SHP77 treated with DMSO at 0.1 percent for 48 hours (cell line): ENCODE measurements at places on chromosomes 16 and 17.

DNA sequence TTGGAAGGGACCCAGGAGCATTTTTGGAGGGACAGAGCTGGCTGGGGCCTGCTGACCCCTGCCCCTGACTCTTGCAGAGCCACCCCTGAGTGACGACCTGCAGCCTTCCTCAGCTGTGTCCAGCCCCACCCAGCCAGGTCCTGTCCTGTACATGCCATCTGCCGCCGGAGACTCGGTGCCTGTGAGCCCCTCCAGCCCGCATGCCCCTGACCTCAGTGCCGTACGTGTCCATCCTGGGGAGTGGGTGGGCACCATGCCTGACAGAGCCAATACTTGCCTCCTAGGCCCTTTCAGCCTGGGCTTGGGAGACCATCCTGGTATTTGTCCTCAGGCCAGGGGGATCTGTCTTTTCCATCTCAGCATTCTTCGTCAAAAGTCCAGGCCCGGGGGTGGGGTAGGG lies 27.5 kb downstream of the UNC13D start:
- DNase-seq = no peak

DNA sequence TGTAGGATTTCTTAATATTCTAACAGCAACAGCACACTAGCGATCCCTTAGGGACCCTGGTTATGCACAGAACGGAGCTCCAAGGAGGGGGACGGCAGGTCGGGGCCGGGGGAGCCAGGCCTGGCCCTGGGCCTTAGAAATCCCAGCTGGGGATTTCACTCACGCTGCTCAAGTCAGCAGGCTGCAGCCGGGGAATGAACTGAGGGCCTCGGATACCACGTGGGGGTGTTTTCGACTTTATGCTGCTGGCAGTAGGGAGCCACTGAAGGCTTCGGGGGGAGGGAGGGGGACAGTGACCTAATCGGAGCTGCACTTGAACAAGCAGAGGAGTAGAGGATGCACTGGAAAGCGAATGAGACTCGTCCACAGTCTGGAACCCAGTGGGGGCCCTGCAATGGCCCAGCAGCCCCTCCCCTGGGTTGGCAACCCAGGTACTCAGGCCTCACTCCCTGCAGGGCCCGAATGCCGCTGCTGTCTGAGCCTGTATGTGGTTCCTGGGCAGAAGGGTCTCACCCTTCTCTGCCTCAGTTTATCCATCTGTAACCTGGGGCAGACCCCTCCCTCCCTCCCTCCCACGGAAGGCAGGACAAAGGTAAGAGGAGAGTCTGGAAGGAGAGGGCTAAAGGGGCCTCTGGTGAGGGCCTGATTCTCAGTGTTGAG lies 53.7 kb downstream of the RPH3AL start:
- DNase-seq = no peak

- DNase-seq = peak; percentile 23
Observed at GRCh38 chr16:69150146-69150865, 17.9 kb downstream of the UTP4 start.

- no peak for DNase-seq
Observed at GRCh38 chr17:4186357-4186881, 43.4 kb downstream of the CYB5D2 start.

GRCh38 chr17:20944014-20944865 lies 98.6 kb downstream of the USP22 start:
- peak; percentile 57 for DNase-seq

DNA sequence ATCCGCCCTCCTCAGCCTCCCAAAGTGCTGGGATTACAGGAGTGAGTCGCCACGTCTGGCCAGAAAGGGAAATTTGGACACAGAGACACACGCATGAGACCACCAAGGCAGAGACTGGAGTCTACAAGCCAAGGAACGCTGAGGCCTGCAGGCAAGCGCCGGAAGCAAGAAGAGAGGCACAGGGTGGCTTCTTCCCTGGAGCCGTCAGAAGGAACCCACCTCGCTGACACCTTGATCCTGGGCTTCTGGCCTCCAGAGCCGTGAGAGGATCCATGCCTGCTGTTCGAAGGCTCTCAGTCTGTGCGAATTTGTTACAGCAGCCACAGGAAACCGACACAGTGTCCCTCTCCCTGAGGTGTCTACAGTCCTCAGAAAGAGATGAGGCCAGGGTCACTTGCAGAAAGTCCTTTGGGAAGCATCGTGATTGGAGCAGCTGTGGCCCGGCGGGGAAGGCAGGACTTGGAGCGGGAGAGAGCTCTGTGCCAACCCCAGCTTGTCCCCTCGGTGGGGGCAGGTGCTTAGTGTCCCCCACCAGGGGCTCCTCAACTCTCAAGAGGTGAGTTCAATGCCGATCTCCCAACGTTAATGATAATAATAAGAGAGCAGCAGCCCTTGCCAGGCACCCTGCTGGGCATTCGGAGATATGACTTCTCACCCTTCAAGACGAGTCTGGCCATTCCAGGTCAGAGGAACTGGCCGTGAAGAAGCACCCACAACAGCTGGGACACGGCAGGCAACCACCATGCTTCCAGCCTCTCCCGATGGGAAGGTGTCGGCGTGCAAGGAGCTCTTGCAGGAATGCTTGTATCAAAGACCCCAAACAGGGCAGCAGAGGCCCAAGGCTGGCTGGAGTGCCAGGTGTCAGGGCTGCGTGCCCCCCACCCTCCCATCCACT lies 68.4 kb upstream of the TNRC6C start:
- no peak for DNase-seq
